ENCODE measurements at places on chromosomes 2 and 18.

GRCh38 chr2:112583497-112584133 is 794 bp upstream of the CHCHD5 start:
- peak; percentile 51 for DNase-seq

DNA sequence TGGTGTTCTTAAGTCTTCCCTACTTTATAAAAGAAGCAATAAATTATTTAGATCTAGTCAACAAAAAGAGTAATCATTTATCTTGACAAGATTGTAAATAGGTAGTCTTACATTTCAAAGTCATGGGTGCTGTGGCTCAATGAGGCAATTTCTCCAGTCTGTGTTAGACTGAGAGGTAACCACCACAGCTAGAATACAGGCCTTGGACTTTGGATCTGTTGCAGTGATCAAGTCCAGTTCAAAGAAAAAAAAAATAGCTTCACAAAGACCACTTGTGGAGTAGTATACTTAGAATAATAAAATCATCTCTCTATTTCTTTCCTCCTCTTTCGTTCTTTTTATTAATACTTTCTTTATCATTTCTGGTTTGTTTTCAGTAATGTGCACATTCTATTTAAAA is 93.1 kb upstream of the FSIP2 start:
- DNase-seq: no peak

DNA sequence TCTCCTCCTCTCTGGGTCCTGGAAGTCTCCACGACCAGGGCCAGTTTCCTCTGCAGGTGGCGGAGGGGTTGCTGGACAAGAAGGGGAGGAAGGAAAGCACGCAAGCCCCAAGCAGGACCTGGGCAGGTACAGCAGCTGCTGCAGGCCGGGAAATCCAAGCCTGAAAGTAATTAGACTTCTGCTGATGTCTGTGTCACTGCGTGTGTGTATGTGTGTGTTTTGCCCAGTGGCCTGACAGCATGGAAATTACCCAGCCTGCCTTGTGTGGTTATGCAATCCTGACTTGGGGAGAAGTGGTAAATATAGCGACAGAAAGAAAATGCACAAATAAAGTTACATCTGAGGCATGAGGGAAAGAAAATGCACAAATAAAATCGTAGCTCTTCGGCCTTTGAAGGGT is 121.8 kb upstream of the ZBTB14 start:
- no peak for DNase-seq

GRCh38 chr18:36372903-36373311 is 75.4 kb downstream of the FHOD3 start:
- DNase-seq: no peak

- DNase-seq: no peak
These were observed 59.6 kb upstream of the C2orf15 start for GRCh38 chr2:99081891-99082290.

DNA sequence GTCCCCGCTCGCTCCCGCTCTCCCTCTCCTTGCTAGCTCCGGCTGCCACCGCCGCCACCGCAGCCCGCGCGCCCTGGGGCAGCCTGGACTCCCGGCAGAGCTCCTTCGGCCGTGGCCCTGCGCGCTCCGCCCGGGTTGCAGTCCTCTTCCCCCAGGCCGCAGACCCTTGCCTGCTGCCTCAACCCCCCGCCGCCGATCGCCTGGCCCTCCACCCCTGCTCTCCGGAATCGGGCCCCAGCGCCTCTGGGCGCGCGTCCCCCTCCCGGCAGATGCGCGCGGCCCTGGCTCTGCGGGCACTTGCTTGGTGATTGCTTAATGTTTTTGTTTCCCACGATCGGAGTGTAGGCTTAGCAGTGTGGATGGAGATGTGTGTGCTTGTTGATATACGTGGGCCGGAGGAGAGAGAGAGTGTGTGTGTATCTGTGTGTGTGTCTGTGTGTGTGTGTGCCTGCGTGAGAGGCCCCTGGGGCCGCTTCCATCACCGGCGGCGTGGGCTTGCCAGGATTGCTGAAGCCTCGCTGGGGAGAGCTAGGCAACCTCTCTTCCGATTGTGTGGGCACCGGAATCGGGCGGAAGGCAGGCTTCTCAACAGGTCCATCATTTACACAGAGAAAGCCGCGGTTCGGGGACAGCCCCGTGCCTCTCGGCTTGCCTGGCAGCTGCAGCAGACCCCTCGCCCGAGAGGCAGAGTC is 877 bp downstream of the INHBB start:
- peak; percentile 29 for DNase-seq

DNA sequence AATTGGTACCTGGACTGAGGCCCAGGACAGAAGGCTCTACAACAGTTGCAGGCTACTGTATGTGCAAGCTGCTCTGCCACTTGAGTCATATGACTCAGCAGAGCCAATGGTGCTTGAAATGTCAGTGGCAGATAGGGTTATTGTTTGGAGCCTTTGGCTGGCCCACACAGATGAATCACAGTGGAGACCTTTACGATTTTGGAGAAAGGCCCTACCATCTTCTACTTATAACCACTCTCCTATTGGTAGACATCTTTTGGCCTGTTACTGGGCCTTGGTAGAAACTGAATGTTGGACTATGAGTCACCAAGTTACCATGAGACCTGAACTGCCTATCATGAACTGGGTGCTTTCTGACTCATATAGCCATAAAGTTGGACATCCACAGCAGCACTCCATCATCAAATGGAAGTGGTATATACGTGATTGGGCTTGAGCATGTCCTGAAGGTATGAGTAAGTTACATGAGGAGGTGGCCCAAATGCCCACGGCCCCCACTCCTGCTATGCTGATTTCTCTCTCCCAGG is 88.9 kb upstream of the NRXN1 start:
- DNase-seq: no peak

DNA sequence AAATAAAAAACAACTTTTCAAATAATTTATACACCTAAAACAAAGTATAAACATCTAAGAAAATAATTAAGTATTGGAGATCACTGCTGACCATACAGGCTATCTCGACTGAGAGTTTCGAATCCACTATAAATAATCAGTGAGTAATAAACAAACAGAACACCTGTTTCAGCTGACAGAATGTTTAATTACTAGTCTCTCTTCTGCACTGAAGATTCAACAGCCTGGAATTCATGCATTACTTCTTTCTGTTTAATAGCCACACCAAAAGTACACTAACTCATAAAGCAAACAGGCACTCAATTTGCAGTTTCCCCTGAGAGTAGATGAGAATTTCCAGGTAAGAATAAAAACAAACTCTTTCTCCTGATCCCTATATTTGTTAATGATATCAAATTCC is 138.5 kb downstream of the RBMS1 start:
- DNase-seq: no peak

DNA sequence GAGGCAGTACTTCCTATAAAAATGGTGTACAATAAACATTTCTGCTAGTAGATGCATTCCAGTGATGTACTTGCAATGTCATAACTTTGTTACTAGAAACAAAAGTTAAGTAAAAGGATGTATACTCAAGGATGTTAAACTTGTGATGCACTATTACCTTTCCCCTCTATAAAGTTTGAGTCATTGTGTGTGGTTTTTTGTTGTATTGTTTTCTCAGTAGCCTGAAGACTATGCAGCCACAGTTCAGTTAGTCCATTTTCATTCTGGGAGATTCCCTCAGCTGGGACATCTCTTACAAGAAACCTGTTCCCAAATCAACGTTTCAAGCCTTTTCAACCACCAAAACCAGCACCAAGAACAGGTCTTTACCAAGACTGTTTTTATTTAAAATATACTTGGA is 5.6 kb downstream of the ATP5MC3 start:
- no peak for DNase-seq

GRCh38 chr2:199230091-199230490 is 227.6 kb downstream of the SATB2 start:
- DNase-seq: no peak

GRCh38 chr2:8598295-8599165 is 83.3 kb upstream of the ID2 start:
- no peak for DNase-seq

DNA sequence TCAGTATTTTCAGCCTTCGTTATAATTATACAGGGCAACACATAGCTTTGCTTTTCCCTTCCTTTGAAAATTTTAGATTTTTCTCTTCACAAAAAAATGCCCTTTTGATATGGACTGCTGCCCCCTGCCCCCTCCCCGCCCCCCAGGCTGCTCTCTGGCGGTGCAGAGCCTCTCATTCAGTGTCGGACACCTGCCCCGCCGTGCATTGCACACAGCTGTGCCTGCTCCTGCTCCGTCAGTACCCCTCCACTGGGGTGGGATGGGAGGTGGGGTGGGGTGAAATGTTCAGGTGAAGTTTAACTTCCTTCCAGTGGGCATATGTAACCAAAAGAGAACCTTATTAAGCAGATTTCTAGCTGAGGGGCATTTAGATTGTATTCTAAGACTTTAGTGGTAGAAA is 148.0 kb downstream of the CCDC85A start:
- no peak for DNase-seq

- DNase-seq: no peak
These were observed 9.3 kb upstream of the EFHD1 start for GRCh38 chr2:232623768-232624765.

DNA sequence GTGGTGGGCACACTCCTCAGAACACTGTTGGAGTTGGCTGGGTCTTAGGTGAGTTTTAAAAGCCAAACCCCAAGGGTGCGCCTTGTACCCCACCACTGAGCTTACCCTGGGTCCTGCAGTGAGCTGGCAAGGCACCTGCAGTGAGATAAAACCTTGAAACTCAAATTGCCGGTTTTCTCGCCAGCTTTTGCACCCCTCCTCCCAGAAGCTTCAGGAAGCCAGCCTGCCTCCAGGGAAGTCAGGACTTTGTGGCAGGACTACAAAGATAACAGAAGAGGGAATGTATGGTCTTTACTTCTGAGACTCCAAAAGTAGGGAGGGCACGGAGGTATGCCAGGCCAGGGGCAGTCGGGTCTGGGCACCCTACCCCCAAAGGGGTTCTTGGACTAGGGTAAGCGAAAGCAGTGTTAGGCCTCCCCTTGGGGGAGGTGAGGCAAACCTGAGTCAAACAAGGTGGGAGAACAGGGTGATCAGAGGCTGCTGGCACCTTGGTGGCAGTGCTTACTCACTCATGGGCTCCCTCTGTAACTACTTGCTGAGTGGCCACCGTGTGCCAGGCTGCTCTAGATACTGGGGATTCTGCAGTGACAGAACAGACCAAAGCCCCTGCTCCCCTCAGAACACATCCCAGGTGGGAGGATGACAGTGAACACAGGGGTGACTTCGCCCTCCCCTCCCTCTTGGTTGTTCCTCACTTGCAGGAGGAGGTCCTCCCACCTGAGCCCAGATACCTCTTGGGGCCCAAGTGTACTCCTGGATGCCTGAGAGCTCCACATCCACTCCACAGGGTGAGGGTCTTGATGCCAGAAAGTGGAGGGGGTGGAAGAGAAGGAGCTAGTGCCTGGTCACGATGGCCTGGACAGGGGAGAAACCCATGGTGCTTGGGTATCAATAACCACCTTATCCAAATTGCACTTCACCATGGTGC is 69.3 kb upstream of the RGPD5 start:
- no peak for DNase-seq

DNA sequence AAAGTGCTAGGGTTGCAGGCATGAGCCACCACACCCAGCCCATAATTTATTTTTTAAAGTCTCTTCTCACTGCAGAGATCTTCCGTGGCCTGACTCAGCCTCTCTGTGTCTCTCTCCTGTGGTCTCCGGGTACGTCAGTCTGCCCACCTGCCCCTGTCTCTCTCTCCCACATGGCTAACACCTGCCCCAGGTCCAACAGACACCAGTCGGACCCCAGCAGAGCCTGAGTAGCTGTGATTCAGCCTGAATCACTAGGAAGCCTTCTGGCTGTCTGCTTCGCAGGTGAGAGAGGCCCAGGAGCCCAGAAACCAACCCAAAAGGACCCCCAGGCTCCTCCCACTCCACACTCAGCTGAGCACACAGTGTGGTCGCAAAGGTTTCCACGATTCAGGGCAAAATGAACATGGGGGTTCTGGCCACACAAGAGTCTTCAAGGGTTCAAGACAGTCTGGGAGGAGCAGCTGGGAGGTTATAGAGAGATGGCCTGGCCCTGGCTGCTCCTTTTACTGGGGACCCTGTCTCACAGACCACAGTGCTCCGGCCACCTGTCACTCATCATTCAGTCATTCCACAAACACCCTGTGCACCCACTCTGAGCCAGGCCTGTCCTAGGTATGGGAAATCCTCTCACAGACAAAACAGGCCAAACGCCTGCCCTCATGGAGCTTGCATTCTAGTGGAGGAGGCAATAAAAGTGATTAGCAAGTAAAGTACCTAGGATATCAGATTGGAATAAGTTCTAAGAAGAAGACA is 8.6 kb downstream of the RUFY4 start:
- DNase-seq: no peak

DNA sequence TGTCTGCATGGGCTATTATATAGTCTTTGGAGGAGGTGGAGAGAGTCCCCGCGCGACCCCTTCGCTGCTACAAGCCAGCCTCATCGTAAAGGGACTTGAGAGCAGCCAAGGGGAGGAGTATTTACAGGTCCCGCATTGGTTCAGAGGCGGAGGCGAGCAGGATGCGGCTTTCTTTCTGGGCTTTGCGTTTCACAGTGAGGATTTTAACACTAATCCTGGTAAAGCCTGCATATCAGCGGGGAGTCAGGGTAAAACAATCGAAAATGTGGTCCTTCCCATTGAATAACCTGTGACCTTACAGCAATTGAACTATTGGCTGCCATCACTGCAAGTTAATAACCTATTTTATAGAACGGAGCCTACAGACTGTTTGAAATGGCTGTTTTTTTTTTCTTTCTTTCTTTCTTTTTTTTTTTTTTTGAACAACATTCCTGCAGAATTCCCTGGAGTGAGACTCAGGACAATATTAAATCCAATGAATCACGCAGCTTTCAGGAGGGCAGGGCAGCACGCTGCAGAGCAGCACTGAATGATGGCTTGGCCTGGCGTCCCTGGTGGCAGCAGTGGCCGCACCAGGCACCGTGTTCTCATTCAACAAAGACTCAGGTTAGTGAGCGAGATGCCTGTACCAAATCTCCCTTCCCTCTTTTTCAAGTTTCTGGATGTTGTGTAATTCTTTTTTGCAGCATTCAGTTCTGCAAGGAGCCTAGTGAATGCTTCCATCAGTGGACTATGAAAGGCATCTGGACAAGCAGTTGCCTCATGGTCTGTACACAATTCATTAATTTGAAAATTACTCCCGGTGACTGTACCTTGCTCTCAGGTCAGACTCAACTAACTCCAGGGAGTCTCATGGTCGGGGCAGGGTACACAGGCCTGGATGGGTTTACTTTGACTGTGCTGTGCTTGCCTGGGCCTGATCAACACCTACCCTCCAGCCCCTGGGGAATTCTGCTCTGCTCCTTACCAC is 19.8 kb downstream of the SMIM21 start:
- no peak for DNase-seq

All from NCI-H2171 (cell line).